Activated T-helper 1 cell treated with Interleukin-2 at 50 U/mL for 16 hours (primary cell): ENCODE measurements at places on chromosomes 5 and 9.

- DNase-seq, result no peak
These were observed 96.5 kb upstream of the PALM2AKAP2 start for GRCh38 chr9:109683521-109683920.

DNA sequence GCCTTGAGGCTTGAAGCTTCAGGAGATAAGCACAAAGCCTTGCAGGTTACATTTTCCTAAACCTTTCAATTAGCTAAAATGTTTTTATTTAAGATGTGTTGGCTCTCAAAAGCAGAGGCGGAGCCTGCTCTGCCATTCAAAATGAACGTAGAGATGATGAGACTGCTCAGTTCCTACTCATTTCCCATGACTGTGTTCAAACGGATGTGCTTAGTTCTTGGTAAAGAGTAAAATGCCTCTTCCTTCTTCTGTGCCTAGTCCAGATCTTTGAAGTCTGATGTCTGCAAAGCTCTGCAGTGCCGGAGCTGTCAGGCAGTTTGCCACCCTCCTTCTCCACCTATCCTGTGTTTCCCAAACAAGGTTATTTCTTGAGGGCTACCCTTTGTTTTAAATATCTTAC, 46.3 kb upstream of the ADAMTSL1 start:
- DNase-seq, result no peak

- no peak for DNase-seq
These were observed 210.7 kb upstream of the DMRT1 start for GRCh38 chr9:630817-631216.

GRCh38 chr5:170573660-170574059, 69.8 kb downstream of the KCNIP1 start:
- no peak for DNase-seq
